Transverse colon (tissue), 4 donors: ENCODE measurements at places on chromosomes 5 and 9.

DNA sequence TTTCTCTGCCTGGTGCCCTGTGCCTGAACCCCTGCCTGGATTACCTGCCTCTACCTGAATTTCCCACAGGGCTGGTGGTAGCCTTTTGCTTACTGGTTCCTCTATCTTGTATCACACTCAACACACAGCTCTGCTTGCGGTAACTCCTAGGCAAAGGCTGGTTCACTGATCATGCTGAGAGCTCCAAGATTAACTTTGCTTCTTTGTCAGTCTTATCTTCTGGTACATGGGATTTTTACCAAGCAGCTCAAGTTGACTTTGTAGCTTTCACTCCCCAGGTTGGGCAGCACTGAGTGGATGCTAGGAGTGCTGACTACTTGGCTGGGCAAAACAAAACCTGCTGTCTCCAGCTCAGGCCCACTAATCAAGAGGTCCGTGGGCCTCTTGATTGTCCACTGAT is 145.9 kb upstream of the GLRA1 start:
- no peak for DNase-seq

DNA sequence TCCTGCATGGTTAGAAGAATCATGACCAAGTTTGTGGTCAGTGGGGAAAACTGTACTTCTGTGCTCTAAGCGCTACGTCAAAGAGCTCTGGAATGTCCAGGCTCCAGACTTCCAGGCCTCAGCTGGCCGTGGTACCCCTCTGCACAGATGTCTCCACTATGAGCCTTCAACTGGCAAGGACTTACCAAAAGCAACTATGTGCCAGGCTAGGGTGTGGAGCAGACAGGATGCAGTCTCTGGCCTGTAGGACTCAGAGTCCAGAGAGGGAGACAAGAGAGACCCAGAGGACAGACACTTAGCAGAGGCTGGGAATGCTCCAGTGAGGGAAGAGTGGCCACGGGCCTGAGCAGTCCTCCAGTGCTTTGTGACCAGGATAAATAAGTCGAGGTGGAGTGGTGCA is 31.0 kb upstream of the TCF7 start:
- no peak for DNase-seq

DNA sequence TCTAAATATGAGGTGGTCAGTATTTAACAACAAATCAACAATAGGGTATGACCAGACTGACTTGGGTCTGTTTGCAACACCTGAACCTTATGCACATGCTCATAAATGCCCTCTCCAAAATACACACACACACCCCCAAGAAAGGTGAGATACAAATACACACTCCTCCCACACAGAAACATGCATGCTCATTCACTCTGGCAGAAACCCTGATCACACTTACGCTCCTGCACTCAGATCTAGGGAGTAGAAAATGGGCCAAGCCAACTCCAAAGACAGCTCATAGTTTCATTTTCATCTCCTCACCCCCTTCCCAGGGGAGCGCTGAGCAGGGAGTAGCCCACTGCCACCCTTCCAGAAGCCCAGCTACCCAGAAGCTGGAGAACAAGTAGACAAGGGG is 11.3 kb downstream of the TRIM7 start:
- DNase-seq: no peak

DNA sequence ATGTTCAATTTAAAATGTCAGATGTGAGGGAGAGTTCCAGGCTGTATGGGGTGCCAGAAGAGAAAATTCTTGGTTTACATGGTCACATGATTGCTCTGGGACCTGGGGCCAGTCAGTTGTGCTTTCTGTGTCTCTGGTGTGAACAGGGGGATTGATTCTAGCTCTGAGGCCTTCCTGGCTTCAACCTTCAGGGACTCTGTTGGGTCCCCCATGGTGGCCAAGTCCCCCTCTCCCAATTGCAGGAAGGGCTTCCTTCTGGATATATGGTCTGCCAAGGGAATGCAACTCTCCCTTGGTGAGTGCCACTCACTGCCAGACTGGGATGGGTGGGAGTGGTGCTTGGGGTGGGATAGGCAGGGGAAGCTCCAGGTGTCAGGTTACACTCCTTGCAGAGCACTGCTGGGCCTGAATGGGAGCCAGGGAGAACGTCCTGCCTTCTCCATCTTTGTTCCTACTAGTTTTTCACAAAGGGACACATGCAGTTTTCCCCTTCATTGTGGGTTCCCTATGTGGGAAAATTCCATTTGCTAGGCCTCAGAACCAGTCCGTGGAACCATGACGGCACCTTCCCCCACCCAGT is 153.2 kb downstream of the MELK start:
- DNase-seq: no peak

GRCh38 chr5:133072021-133072420 is 20.2 kb downstream of the HSPA4 start:
- DNase-seq: no peak

DNA sequence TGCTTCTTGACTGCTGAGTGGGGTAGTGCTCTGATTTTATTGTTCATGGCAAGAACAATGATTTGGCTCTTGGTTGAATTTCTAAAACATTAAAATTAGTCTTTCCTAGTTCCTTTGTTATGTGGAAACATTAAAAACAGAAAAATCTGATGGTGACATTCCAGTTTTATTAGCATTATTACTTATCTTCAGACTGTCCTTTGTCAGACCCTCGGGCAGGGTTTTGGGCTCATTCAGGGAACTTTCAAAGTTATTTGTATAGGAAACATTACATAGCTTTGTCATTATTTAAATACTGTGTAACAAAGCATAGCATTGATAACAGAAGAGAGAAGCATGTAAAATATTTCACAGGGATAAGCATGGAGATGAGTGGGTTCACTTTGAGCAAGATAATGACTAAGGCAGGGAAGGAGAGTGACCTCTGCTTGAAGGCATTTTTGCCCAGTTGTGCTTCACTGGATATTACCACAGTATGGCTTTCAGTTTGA is 119.9 kb downstream of the KDM4C start:
- no peak for DNase-seq

GRCh38 chr5:102876610-102877009 is 121.5 kb downstream of the PAM start:
- DNase-seq: no peak

- no peak for DNase-seq
Observed at GRCh38 chr5:147963948-147964693, 57.8 kb upstream of the C5orf46 start.

GRCh38 chr5:167509076-167509475 is 782.4 kb upstream of the WWC1 start:
- no peak for DNase-seq

GRCh38 chr5:171904886-171905285 is 101.6 kb downstream of the FBXW11 start:
- no peak for DNase-seq
